ENCODE measurements at places on chromosomes 12 and 14.

GRCh38 chr12:108856428-108857157, 790 bp downstream of the SSH1 start:
- peak; percentile 21 for DNase-seq

DNA sequence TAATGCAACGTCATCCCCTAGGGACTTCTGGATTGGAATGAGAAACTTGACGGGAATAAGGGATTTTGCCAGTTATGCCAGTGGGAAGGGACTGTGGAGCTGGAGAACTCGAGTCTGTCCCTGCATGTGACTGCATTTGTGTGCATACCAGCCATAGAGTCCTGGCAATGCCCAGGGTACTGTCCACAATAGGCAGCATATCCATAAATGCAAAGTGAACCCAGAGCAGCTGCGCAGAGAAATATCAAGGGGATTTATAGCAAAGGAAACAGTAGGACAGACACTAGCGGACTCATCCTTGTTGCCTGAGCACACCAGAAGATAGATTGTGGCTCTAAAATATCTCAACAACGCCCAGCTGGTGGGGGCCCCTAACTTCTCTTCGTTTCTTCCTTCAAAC, 247.1 kb upstream of the SRRM4 start:
- DNase-seq, result no peak

GRCh38 chr12:90234472-90234871, 525.8 kb upstream of the ATP2B1 start:
- no peak for DNase-seq

- no peak for DNase-seq
Measured at GRCh38 chr14:76336876-76337275, 39.1 kb upstream of the ESRRB start.

GRCh38 chr12:69589082-69589481, 3.8 kb downstream of the CCT2 start:
- no peak for DNase-seq

DNA sequence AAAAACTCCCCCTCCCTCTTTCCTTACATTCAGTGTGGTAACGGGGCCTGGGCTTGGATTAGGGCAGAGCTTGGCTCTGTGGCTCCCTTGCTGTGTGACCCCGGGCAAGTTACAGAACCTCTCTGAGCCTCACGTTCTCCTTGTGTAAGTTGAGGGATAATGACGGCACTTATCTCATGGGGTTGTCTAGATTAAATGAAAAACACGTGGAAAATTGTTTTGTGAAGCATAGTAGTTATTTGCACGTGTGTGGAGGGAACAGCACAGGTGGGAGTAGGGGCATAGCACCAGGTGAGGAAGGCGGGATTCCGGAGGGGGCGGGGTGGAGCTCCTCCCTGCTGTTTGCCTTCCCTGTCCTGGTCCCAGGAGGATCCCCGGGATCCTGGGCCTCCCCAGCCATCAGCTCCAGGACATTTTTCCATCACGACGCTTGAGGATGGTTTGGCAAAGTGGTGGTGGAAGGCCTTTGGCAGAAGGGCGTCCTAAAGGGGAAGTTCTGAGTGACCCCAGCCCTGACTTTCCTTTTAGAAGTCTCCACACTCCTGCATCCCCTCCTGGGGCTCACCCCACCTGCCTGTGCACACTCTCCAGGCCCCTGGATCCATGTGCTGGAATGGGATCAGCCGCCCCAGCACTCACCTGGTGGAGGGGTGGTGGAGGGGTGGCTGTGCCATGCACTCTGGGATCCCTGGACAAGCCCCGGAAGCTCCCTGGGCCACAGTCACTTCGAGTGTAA, 22.7 kb downstream of the LRTM2 start:
- no peak for DNase-seq

Measured in AML-193 (cell line).